ENCODE measurements at places on chromosomes 3 and 15. TPM values are rescaled to one million over a fixed set of nuclear protein-coding genes. Genes with fewer than 3 reads are reported as not detected.

Gene LRRC34
- 4.5 TPM for total RNA-seq

Gene GOLGA8T
- total RNA-seq = not detected

Gene KCNMB2
- not detected for total RNA-seq

Gene OR5K2
- total RNA-seq = not detected

Gene TRIM69
- total RNA-seq = 25.7 TPM

Gene SUCNR1
- 0.34 TPM for total RNA-seq

Gene ULK3
- total RNA-seq = 54.8 TPM

Gene HTR3E
- not detected for total RNA-seq

Gene CHST2
- 8.1 TPM for total RNA-seq

Gene GOLGA6A
- total RNA-seq = not detected

Gene SCAMP5
- 21.0 TPM for total RNA-seq

Gene MYNN
- 18.5 TPM for total RNA-seq

Gene SYNPR
- total RNA-seq = not detected

Gene RTP3
- not detected for total RNA-seq

Gene CNTN6
- total RNA-seq = 2.7 TPM

Gene CADPS
- 1.1 TPM for total RNA-seq

Gene RFC4
- total RNA-seq = 9.8 TPM

Gene AGBL1
- total RNA-seq = not detected

Gene OSBPL10
- total RNA-seq = 36.3 TPM

Gene WNT5A
- total RNA-seq = 152 TPM

Data from ureter (tissue), 1 donor.